ENCODE measurements at places on chromosomes 6 and 20.

GRCh38 chr6:131657222-131657621 lies 20.1 kb downstream of the ENPP3 start:
- no peak for DNase-seq

GRCh38 chr6:130394246-130394645 lies 28.4 kb downstream of the TMEM200A start:
- DNase-seq, result no peak

DNA sequence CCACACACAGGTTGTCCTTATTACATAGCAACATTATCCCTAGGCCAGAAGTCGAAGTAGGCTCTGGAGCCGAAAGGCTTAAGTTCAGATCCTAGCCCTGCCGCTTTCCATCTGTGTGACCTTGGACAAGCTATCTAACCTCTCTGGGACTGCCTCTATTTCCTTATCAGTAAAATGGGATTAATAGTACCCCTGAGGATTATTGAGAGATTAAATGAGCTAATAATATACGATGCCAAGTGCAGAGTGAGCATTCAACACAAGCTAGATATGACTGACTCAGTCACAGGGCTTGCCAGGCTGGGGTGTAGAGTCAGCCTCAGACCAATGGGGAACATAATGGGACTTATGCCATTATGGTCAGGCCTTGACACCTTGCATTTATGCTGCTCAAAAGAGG lies 8.9 kb upstream of the SPATA2 start:
- DNase-seq, result no peak

DNA sequence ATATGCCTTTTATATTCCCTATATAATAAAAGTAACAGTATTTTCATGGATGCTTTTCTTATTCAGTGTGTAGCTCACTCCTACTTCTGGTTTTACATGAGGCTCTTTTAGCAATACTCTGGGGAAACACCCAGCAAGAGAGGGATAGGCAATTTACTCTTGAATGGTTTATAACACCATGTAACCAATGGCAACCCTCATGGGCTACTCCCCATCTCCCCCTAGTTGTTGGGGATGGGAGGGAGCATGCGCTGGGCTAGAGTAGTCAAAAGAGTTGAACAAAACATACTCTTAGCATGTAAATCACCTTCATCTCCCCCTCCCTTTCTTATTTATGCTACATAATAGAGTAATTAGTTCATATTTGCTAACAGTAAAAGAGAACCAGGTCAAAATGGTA lies 140.1 kb upstream of the LRFN2 start:
- DNase-seq, result no peak

DNA sequence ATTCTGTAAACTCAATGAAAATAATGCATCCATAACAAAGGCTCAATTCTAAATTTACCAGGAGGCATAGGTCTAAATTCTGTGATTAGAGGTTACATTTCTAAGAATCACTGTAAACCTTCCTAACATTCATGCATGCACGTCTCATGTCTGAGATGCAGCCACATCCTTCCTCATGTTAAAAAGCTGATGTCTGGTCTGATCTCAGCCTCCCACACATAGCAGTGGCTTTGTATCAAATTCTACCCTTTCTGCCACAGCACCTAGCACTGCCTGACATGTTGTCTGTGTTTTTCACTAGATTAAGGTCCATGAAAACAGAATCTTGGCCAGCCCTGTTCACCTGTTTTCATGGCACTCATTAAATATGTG lies 171.1 kb downstream of the WDR27 start:
- no peak for DNase-seq

GRCh38 chr6:143223895-143224294 lies 163.2 kb downstream of the AIG1 start:
- DNase-seq, result no peak

DNA sequence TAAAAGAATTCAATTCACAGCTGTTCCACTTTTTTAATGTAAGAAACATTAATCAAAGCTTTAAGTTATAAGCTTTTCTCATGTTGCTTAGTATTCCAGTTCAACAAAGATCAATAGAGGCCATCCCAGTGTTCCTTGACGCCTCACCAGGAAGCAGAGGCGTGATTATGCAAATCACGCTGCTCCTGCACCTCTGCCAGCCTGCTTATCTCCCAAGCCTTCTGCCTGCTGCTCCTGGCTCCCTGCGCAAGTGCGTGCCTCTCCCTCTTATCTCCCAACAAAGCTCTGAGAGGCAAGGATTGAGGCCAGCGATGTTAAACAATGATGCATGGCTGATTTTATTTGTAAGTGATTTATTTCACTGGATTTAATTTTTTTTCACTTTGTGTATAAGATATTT lies 42.8 kb downstream of the INSM1 start:
- no peak for DNase-seq

- no peak for DNase-seq
Measured at GRCh38 chr6:138965971-138966370, 22.1 kb downstream of the REPS1 start.

DNA sequence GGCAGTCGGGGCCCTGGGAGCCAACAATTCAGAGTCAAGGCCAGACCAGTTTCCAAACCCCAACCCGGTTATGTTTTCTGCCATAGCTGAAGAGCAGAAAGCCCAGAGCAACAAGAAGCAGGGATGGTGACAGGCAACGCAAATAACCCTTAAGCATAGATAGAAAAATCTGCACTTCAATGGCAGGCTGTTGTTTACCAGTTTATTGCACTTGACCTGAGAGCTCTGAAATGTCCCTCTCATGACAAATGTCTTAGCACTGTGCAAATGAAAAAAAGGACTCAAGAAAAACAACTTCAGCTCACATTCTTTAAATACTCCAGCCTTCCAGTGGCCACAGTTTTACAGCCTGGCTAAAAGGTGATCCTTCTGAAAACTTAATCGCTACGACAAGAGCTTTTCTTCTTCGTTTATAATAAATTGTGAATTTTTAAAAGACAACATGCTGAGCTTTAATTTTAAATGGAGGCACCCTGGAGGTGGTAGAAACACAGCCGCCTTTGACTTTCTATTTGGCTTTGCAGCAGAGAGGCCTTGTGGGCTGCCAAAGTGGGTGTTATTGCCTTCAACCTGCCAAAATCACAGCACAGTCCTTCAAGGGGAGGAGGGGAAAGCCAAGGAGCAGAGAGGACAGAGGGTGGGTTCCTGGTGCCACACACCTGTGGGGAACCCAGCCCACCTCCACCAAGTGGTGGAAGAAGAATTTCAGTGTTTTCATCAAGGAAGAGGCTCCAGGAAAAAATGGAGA lies 289.5 kb upstream of the CDYL start:
- DNase-seq, result no peak

DNA sequence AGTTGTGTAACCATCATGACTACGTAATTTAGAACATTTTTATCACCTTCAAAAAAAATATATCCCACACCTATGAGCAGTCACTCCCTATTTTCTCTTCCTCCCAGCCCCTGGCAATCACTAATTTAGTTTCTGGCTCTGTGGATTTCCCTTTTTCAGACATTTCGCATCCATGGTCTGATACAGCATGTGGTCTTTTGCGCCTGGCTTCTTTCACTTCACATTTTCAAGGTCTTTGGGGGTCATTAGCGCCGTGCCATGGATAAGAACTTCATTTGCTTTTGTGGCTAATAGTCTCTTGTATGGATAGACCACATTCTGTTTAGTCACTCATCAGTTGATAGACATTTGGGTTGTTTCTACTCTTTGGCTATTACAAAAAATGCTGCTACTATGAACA lies 44.9 kb upstream of the DUSP22 start:
- DNase-seq, result no peak

- no peak for DNase-seq
Measured at GRCh38 chr6:134814076-134814695, 135.7 kb downstream of the ALDH8A1 start.

DNA sequence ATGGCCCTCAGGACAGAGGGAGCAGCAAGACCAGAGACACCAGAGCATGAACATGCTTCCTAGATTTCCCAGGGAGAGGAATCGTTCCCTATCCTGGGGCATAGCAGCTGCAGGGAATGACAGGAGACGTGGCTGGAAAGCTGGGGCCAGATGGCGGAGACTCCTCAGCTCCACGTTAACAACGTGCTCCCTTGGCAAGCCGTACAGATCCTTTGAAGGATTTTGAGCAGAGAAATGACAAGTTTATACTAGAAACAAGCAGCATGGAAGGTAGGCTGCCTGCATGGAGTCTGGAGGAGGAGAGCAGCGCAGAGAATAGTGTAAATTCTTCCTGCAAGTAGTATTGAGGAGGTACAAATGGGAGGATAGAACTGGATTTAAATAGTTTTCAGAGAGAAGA lies 11.7 kb downstream of the MYLIP start:
- no peak for DNase-seq

DNA sequence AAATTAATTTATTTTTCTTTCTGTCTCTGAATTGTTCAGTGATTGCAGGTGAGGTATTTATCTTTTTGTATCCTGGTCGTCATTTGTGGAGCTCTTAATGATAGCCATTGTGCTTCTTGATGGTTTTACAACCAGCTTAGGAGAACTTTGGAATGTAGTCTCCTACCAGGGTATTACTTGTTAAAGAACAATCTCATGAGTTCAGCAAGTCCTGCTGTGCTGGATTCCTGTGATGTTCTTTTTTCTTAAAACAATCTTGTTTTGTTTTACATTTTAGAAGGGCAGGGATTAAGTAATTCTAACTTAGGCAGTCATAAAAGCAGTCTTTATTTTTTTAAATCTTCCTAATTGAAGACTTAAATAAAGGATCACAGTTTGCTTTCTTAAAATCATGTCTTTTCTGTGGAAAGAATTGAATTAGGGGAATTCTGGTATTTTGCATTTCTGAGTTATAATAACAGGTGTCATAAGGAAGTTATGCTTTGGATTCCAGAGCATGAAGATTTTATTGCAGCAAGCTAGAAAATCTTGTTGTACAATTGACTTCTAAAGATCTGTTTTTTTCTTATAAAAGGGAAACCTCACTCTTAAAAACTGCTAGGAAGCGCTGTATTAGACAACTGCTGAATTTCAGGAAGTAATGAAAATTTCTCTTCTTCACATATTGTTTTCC lies 23.7 kb downstream of the RIOK1 start:
- no peak for DNase-seq

DNA sequence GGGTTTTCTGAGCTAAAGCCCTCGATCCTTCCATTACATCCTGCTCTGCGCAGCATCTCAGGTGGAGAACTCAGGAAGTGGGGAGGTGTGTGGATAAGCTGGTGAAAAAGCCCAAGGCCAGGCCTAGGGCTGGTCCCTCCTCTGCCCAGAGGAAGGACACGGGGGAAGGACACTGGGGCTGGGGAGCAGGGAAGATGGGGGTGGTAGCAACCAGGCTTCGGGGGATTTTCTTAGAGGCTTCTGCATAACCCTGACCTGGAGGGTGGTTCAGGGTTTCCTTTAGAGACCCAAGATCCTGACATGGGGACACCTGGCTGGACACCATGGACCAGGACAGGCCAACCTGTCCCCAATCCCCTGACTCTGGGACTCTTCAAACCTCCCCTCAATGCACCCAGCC lies 37.9 kb downstream of the SUN5 start:
- DNase-seq, result no peak

DNA sequence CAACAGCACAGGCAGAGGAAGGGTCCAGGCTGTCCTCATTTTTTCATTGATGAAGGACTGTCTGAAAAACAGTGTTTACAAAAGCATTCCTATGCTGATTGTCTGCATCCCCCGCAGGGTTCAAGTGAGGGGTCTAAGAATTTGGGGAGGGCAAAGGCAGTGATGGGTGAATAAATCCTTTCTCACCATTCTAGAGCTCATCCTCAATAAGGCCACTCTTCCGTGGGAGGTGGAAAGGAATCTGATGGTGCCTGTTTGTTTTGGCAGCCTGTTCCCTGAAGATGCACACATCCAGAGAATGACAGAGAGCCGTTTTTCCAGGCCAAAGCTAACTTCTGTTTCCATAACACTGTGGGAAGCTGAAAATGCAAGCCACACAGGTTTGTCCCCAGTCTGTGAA lies 164.5 kb downstream of the MOXD1 start:
- DNase-seq, result no peak

- DNase-seq, result no peak
Measured at GRCh38 chr6:159013229-159013628, 13.2 kb upstream of the RSPH3 start.

- no peak for DNase-seq
Measured at GRCh38 chr20:3209946-3210317, 634 bp downstream of the ITPA start.

DNA sequence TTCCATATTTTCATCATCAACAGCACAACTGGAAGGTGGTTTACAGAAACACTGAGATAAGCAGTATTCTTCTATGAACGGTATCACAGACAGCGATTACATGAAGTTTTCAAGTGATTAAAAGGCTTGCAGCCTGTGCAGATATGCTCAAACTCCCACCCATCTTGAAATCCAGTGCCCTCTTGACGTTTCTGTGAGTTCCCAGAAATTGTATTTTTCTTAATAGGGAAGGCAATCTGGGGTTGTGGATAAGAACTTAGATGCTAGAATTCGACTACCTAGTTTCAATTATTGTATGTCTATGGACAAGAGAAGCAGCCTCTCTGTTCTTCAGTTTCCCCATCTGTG lies 290.3 kb downstream of the ZNF217 start:
- DNase-seq, result no peak

GRCh38 chr20:43188861-43189553 lies 699 bp downstream of the PTPRT start:
- DNase-seq, result no peak

DNA sequence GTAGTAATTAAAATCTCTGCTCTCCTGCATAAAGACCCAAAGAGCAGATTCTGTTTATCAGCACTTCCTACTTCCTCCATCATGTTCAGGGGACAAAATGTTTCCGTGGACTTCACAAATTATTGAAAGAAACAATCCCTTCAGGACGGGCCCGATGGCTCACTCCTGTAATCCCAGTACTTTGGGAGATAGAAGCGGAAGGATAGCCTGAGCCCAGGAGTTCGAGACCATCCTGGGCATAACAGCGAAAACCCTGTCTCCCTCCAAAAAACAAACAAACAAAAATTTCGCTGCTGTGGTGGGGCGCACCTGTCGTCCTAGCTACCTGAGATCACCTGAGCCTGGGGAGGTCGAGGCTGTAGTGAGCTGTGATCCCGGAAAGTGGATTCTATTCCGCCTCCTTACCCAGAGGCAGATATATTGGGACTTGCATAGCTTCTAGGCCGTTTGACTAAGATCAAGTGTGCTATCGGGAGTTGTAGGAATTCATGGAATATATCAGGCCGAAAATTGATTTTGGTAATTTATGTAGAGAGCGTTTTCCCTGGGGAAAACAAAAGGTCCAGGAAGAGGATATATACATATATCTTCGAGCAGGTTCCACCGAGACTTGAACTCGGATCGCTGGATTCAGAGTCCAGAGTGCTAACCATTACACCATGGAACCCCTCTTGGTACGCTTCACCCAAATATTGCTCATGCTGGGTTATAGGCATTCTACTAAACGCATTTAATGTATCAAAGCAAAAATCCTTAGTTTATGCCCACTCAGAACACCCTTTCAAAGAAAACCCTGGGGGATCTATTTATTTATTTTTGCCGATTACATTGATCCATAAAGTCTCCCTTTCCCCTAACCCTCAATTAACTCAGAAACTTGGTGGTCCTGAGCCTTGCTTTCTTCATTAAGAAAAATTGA lies 74.5 kb upstream of the ZNF184 start:
- no peak for DNase-seq

GRCh38 chr6:2817903-2818443 lies 23.7 kb downstream of the SERPINB1 start:
- DNase-seq, result no peak

Measured in stimulated activated CD8-positive, alpha-beta memory T cell treated with anti-CD3 and anti-CD28 coated beads, Interleukin-12 subunit alpha, Interleukin-12 subunit beta, amount 100 ng/mL, for 4 hours (primary cell).